ENCODE measurements at places on chromosomes 5 and 9.
A peak's percentile ranks its signal among the peaks of the same experiment; 100 is the strongest.

GRCh38 chr5:149646564-149646963 is 65.3 kb downstream of the ARHGEF37 start:
- no peak for DNase-seq

DNA sequence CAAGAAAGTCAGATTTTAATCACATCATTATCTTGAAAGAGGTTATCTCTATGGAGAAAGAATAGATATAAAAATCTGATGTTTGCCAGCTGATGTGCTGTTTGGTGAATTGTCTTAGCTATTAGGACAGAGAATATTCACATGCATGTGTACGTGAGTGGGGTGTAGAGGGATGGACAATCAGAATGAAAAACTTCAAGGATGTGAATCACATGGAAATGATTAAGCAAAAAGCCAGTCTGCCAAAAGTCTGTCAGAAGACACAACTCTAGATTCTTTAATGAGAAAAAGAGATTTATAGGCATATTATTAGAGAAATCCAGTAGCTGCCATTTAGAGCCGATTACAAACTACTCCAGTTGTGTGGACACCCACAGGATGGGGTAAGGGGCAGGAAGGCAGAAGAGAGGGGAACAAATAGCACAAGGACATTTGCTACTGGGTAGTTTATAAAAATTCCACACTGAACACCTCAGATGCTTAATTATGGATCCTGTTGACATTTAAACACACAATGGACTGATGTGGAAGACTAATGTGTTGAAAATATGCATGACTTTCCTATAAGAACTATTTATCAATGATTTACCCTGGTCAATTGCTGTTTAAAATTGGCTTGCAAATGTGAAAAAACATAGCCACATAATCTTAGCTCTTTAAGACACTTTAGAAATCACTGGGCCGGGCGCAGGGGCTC is 127.4 kb downstream of the PTTG1 start:
- DNase-seq, result no peak

GRCh38 chr5:140399979-140400729 is 1.5 kb upstream of the ANKHD1 start:
- DNase-seq, result no peak

- DNase-seq, result peak; percentile 12
Observed at GRCh38 chr5:136037001-136037705, 8.4 kb downstream of the TGFBI start.

DNA sequence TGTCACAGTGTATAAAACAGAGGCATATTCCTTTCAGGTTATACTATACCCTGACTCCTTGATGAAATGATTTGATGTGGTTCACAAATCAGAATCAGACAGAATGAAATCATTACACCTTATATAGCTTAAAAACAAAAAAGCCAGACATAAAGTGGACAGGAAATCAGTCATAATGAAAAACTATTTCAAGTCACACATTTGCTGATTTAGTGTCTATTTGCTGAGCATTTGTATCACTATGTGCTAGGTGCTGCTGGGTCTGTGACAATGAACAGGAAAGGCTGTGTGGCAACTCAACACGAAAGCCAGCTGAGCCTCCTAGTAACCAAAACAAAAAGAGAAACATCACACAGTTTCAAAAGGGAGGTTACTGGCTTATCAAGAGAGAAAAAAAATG is 194.0 kb downstream of the EFNA5 start:
- no peak for DNase-seq

- no peak for DNase-seq
Observed at GRCh38 chr9:110123341-110124095, 84.4 kb downstream of the C9orf152 start.

GRCh38 chr5:26026044-26026443 is 1012.3 kb downstream of the CDH9 start:
- DNase-seq, result no peak

DNA sequence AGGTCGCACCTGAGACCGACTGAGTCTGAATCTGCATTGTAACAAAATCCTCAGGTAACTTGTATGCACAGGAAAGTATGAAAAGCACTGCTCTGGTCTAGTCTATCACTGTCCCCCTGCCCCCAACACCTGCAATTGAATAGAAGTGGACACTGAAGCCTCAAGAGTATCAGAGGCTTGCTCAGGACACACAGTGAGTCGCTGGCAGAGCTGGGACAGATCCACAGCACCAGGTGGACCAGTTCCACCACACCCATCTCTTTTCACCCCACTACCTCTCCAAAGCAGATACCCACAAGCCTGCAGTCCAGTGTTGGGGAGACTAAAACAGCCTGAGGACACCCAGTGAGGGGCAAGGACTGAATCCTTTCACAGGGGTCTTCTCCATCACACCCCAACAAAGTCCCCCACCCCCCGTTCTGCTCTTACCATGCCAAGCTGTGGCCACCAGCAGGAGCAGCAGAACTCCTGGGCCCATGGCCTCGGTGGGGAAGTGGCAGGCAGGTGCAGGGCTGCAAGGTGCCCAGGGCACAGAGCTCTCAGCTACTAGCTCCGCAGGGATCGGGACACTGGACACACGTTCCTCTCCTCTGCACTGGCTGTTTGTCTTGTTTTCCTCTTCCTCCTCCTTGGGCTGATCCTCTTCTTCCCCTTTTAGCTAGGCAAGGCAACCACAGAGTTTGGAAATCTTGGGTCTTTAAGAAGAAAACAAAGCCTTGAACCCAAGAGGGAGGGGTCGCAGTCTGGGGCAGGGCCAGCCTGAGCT is at the start of gene CSF1R:
Gene CSF1R, minus strand, starts transcription at position 605 of the 766 bp plus-strand sequence. Its CDS starts 127 bp downstream, at position 478.
- no peak for DNase-seq

DNA sequence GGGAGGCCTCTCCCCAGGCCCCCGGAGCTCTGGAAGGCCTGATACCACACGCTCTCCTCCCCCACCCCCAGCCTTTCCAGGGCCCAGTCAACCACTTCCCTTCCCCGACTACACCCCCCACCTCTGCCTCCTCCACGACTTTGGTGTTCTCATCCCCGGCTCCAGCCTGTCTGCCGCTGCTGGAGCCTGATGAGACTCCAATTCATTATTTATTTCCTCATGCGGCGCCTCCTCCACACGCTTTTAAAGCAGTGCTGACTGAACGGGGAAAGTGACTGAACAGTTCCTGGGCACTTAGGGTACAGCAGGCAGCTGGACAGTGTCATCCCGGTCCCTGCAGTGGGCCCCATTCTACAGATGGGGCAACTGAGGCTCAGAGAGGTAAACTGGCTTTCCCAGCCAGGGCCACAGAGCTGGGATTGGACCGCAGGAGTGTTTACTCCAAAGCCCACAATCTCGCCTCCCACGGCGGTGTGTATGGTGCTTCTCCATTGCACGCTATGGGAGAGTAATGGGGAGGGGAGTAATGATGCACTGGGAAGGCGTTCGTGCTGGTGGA is 15.9 kb upstream of the RPL26L1 start:
- no peak for DNase-seq

- DNase-seq, result no peak
Observed at GRCh38 chr9:104934691-104935500, 6.9 kb upstream of the ABCA1 start.

DNA sequence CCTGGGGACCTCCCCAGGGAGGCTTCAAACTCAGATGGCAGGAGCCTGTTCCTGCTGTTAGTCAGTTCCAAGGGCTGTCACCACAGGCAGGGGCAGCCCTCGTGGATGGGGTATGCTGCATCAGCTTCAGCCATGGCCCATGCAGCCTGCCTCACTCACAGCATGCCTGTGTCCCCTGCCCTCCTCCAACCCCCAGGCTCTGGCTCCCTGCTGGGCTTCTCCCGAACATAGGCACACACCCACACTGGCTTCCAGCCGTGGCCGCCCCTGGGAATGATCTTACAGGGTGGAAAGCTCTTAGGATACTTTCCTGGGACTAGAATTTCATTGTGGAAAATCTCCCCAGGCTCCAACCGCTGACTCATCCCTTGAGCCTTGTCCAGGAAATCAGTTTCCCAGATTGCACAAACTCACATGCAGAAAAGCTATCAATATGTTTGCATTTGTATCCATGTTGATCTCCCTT is 163.8 kb downstream of the SEC61B start:
- DNase-seq, result no peak

- no peak for DNase-seq
Observed at GRCh38 chr9:111833941-111834340, 39.2 kb upstream of the SHOC1 start.

Measured in effector memory CD4-positive, alpha-beta T cell (primary cell).